ENCODE measurements at places on chromosomes 1 and 21.

GRCh38 chr1:41528726-41529605 lies 44.5 kb upstream of the EDN2 start:
- no peak for DNase-seq

GRCh38 chr1:86714561-86715244 lies 10.3 kb downstream of the SH3GLB1 start:
- no peak for DNase-seq

DNA sequence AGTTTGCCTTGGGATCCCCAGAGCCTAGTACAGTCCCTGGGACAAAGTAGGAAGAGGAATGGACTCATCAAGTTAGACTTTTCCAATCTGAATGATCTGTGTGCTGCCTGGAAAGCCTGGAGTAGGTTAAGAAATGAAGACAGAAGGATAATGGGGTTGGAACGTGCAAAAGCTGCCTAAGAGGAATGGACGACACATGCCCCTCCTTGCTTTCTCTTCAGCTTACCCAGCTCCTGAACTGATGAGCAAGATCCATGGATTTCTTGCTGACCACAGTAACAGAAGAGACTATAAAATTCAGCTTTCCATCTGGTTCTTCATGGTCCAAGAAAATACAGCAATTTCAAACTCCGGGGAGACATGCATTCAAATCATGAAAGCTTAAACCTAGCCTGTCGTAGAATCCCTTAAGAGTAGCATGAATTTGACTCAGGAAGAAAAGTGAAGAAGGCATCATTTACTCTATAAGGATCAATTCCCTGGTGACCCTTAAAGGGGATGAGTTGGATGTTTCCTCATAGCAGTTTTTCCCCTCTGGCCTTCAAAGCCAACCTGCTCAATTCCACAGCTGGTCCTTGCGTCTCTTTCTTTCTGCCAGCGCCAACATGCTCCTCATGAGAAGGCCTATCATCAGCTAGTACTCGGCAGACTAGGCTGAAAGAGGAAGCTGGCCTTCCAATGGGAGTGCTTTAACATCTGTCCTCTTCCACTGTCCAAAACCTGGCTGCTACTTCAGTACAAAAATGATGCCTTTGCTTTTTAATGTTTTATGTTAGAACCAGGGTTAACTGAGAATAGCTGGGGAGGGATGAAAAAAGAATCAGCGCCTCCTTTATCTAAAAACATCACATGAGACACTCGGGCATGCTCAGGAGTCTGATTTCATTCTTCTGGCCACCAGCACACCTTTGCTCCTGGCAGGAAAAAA lies 5.7 kb upstream of the PEF1 start:
- no peak for DNase-seq

DNA sequence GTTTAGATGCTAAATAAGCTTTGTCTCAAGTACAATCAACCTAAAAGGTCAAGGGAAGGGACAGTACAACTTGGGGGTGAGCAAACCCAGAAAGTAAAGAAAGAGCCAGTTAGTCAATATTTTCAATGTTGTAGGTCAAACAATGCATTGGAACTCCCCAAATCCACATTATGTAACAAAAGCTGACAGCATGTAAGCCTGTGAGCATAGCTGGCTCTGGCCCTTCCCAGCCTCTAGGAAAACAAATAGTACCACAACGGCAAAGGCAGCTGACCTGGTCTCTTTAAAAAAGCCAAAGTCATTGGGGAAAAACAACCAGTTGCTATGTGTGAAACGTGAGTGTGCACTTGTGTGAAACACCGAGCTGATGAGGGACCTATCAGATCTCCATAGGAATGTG lies 3.4 kb downstream of the CBR1 start:
- peak; percentile 38 for DNase-seq

DNA sequence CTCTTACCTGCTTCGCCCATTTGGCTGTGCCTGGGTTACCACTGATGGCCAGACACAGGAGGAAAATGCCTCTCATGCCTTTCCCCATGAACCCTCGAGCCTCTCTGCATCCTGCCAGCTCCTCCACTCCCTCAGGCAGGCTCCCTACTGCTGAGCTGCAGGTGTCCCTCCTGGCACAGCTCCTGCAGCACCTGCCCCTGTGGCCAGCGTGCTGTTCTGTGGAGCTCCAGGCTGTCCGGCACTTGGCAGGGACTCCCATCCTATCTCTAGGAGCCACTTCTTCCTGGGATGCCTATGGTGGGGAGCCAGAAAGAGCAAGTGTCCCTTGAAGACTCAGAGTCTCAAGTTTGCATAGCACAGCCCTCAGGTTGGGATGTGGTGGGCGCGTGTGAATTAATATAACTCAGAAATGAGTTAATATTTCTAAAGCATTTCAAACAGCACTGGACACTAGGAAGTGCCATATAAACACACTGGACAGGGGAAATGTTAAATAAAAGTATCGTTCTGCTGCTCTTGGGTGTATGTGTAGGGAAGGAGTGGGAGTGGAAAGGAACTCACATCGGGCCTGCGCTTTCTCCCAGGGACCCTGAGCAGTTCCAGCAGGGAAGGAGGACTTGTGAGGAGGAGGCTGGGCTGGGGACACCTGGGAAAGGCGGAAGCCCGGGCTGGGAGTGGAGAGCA lies 2.7 kb downstream of the LRRC71 start:
- no peak for DNase-seq

- DNase-seq, result no peak
Observed at GRCh38 chr1:174818014-174818616, 181.6 kb upstream of the CACYBP start.

GRCh38 chr1:151841141-151841540 lies 1.5 kb upstream of the C2CD4D start:
- no peak for DNase-seq

DNA sequence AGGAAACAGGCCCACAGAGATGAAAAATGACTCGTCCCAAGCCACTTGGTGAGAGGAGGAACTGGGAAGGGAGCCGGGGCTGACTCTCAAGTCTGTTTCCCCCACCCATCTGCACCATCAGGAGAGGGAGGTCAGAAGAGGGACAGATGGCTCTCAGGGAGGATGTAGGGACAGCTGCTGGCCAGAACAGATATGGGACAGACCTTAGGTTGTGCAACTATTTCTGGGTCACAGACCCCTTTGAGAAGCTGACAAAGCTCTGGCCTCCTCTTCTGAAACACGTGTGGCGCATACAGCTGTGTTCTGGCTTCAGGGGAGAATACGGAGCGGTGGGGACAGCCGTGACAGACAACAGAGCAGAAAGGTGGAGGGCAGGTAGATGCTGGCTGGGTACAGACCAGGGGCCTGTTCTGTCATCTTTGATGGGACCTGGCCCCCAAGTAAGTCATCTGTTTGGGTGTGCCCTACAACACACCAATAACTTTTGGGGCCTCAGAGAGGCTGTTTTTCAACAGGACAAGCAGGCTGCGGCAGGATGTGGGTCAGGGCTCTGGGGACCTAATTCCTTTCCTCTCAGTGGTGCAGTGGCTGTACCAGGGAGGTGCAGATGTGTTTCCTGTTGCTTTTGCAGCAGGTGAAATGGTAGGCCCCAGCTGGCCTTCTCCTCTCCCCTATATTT lies 7.3 kb downstream of the SH3BGRL3 start:
- no peak for DNase-seq

- DNase-seq, result no peak
Observed at GRCh38 chr1:115426956-115427355, 88.9 kb upstream of the NGF start.

- DNase-seq, result no peak
Observed at GRCh38 chr1:25797939-25798338, 2.1 kb upstream of the SELENON start.

DNA sequence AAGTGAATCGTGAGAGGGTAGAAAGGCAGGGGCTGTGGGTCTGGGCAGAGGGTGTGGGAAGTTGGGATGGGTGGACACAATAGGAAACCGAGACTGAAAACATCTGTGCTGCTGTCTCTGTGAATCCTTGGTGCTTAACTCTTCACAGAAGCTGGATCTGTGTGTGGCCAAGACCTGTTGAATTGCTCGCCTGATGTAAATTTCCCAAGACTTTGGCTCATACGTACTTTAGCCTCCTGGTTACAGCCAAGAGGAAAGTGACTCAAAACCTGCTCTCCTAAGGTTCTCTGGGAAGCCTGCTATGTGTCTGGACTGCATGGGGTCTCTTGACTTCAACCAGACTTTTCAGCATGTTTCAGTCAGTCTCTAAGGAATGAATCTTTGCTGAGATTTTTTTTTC lies 270.3 kb downstream of the RWDD3 start:
- no peak for DNase-seq

DNA sequence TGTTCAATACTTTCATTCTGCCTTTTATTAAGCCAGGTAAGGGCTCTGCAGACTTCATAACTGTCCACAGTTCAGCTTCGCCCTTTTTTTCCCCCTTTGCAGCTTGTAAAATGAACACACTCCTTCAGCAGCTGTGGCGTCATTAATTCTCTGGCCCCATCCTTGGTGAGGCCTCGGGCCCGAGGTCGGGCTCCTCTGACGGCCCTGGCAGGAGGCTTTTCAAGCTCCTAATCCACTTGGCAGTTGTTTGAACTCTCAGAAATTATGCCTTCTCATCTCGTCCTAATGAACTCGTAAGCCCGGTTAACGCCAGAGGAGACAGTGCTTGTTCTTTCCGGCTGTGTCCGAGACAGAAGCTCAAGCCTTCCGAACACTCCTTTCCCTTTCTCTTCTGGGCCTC lies 18.1 kb upstream of the EPHA8 start:
- DNase-seq, result no peak

- DNase-seq, result no peak
Observed at GRCh38 chr21:34498623-34499022, 13.4 kb downstream of the KCNE1 start.

Data from hippocampal formation (tissue), 2 donors.